CD8-positive, alpha-beta memory T cell (primary cell): ENCODE measurements at places on chromosomes 1 and 21.

- DNase-seq, result no peak
Observed at GRCh38 chr1:233183226-233184020, 112.1 kb downstream of the PCNX2 start.

DNA sequence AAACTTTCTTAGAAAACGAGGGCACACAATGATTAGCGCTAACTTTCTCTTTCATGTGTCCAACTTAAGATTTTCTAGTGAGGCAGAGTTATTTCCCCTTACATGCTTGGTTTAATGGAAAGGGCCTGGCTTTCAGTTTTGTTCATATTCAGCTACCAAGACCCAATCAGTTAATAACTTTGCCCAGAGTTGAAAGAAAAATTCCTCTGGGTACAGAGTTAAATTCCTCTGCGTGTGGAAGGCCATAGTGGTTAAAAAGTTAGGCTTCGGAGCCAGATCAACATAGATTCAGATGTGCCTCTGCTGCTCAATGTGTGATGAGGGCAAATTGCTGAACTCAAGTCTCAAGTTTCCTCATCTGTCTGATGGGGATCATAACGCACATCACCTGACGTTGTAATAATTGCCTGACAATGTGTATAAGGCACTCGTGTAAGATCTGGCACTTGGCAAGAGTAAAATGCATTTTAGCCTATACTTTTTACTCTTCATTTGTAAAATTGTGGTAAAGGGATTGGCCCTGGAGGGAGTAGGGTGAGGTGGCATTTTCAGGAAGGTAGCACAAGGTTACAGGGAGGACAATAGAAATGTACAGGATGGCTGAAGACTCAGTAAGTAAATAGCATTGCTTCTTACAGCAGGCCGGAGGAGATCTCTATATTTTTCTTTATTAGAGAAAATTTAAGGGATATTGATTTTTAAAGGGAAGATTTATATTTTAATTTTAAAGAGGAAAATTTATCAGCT, 103.4 kb downstream of the ROR1 start:
- DNase-seq, result no peak

GRCh38 chr1:58746757-58747156, 37.1 kb downstream of the JUN start:
- DNase-seq, result no peak

DNA sequence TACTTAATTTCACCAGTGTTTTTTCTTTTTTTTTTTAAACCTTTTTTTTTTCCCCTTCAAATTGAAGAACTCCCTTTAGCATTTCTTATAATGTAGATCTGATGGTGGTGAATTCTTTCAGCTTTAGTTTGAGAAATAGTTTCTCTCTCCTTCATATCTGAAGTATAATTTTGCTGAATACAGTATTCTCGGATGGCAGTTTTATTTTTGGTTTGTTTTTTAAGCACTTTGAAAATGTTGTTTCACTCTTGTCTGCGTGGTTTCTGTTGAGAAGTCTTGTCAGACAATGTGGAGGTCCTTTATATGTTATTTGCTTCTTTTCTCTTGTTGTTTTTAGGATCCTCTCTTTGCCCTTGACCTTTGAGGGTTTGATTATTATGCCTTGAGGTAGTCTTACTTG, 135.1 kb downstream of the RPS6KC1 start:
- DNase-seq, result no peak
